ENCODE measurements at places on chromosomes 1 and 21.

- DNase-seq: no peak
These were observed 3.9 kb downstream of the NIT1 start for GRCh38 chr1:161121834-161122233.

GRCh38 chr1:98783821-98784220 is 122.3 kb downstream of the SNX7 start:
- no peak for DNase-seq

DNA sequence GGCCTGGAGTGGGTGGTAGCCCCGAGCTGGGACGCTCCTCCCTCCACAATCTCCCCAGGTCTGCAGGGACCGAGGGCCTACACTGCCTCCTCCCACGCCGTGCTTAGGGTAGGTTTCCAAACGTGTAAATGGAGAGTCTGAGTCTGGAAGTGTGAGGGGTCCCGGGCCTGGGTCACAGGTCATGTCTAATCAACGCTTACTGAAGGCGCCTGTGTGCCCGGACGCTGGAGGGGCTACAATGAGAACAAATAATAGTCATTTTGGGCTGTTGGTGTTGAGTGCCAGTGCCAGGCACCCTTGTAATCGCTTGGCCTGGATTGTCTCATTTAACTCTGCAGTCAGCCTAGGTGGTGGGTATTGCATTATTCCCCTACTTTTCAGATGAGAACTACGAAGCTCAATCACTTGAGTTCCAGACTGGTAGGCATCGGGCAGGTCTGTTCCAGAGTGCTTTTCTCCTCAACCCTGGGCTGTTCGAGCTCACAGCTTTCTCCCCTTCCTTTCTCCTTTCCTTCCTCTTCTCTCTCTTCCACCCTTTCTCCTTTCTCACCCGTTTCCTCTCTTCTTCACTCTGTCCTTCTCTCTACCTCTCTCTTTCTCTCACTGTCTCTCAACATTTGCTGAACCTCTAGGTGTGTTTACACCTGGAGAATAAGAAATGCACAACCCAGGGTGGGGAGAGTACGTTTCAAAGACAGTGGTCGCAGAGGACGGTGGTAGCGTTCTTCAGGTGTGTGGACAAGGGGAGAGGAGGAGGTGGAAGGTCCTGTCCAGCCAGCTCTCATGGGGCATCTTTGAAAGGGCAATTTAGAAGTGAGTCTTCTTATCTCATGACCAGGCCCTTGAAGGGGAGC is 883 bp downstream of the SLC66A1 start:
- no peak for DNase-seq

DNA sequence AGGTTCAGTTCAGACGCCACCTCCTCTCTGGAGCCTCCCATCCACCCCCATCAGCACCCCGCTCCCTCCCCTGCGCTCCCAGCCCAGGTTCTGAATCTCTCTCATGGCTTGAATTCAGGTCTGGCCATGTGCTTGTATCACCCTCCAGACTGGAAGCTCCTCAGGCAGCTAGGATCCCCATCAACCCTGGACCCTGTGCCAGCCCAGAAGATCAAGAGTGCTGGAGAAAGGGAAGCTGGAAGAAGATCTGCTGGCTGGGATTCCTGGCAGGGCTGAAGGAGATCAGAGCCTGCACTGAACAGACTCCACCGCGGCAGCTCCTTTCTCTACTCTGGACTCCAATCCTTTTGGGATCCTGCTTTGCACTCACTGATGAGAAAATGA is 11.7 kb upstream of the TINAGL1 start:
- DNase-seq: no peak

GRCh38 chr1:160717306-160717705 is 5.7 kb upstream of the CD48 start:
- DNase-seq: no peak

DNA sequence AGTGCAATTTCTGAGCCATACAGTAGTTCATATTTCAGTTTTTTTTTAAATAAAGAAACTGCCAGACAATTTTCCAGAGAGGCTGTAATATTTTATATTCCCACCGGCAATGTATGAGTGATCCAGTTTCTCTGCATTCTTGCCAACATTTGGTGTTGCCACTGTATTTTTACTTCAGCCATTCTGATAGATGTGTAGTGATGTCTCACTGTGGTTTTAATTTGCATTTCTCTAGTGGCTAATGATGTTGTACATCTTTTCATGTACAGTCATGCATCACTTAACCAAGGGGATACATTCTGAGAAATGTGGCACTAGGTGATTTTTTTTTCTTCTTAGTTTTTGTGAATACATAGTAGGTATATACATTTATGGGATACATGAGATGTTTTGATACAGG is 99.6 kb downstream of the CENPF start:
- DNase-seq: no peak

GRCh38 chr21:27741736-27742135 is 774.8 kb upstream of the ADAMTS5 start:
- DNase-seq: no peak

- DNase-seq: no peak
These were observed 177.0 kb downstream of the DUSP10 start for GRCh38 chr1:221564891-221565290.

DNA sequence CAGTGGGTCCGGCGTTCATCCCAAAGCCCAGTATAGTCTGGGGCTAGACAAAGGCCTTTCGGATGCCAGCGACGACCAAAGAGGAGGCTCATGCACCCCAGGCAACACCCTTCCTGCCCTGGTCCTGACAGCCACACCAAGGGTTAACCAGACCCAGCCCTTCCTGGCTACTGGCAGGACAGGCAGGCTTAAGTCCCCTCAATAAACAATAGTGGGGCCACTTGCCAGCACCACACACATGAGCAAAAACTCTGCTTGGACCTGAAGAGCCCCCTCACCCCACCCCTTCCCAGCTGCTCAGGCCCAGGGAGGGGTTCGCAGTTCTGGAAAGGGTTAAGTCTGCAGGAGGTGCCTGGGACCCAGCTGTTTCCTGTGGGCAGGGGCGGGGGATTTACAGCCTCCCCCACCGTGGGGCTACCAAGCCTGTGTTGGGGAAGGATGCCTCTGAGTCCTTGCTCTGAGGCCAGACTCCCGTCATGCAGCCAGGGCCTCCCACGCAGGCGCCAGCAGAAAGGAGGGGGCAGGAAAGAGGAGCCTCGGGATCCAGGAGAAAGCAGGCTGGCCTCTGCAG is 18.2 kb downstream of the PHLDA3 start:
- peak; percentile 100 for DNase-seq

DNA sequence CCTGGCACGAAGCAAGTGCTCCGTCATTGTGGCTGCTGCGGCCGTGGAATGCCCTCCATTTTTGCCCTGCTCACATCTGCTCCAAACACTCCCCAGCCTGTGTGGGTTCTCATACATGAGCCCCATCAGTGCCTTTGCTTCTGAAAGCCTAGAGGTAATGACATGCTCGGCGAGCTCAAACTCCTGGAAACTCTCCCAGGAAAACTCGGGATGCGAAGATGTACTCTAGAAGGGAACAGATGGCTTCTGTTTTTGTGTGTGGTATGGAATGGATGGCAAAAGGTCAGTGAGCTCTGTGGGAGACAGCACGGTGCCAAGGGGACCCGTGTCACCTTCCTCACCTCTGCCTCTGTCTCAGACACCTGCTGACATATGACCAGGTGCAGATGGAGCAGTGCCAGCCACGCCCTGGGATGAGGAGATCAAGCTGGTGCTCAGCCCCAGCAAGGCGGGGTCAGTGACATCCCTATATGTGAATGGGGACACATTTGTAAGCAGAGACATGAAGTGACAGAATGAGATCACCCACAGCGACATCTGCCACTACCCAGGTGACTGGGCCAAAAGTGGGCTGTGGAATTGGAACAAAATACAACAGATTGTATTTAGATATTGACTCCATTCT is 84.1 kb upstream of the COX20 start:
- no peak for DNase-seq

- DNase-seq: peak; percentile 37
These were observed 4.7 kb downstream of the FMOD start for GRCh38 chr1:203346060-203346768.

- peak; percentile 65 for DNase-seq
These were observed 75.4 kb downstream of the ABCA4 start for GRCh38 chr1:94045465-94046056.

GRCh38 chr1:74427681-74428080 is 84.7 kb downstream of the LRRC53 start:
- no peak for DNase-seq

- no peak for DNase-seq
These were observed 6.9 kb downstream of the TMEM125 start for GRCh38 chr1:43276673-43277072.

DNA sequence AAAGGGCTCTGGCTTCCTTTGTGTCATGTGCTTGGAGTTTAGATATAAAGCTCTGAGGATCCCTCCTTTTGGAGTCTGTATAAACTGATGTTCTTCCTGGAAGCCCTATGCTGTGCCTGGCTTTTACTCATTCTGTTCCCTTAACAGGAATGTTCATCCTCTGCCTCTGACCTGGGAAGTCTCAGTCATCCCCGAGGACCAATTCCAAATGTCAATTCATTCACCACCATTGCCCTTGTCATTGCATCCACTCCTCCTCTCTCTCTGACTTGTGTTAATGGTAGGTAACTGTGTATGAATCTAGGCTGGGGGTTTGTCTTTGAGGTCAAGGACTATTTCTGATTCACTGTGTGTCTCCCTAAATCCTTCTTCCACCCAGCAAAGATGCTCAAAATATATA is 204.2 kb upstream of the CAMK1G start:
- DNase-seq: no peak

GRCh38 chr1:211577819-211578639 is 932 bp downstream of the SLC30A1 start:
- DNase-seq: peak; percentile 72

DNA sequence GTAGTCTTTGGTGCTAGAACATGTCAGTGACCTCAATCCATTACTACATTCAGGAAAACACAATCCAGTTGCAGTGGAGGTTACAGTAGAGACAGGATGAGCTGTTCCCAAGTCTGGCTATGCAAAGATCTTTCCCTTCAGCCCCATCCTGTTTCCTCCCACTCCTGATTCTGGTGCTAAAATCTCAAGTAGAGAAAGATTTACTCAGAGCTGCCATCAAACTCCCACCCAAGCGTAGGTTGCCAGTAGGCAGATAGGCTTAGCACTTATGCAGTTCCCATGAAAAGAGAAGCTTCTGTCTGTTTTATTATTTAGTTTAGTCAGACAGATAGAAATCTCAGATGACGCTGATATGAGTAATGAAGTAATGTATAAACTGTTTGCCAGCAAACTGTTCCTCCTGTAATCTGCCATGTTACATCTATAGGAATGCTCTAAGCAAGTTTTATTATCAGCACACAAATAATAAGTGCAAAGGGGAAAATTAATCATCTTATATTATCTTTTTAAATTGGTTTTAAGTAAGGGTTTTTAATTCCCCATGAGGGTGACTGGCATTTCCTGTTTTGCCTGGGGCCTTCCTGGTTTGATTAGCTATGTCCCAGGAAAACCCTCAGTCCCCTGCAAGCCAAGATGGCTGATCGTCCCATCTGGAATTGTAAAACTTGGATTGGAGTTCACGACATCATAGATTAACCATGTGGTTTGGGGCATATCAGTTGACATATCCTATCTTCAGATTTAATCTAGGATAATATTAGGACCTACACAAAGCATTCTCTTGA is 188.3 kb upstream of the PALMD start:
- peak; percentile 27 for DNase-seq

- no peak for DNase-seq
These were observed 111.1 kb downstream of the ATP1B1 start for GRCh38 chr1:169217636-169218035.

DNA sequence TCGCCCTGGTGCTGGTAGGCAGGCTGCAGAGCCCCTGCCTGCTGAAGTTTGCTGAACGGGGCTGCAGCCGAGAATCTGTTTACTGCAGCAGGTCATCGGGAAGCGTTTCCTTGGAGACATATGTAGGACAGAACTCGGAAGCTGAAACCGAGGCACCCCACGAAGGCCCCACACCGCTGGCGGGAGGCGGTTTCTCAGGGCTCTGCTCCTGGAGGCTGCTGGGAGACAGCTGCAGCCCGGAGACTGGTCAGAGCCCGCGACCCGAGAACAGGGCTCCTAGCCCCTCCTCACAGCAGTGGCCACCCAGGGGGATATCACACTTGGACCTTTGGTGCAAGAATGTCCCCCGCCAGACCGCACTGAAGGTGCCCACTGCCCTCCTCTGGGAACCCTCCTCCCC is 12.7 kb upstream of the PLCH2 start:
- DNase-seq: no peak

GRCh38 chr1:219810451-219810850 is 117.9 kb downstream of the SLC30A10 start:
- DNase-seq: no peak

- DNase-seq: no peak
These were observed 4.2 kb downstream of the CSTB start for GRCh38 chr21:43771698-43772424.

DNA sequence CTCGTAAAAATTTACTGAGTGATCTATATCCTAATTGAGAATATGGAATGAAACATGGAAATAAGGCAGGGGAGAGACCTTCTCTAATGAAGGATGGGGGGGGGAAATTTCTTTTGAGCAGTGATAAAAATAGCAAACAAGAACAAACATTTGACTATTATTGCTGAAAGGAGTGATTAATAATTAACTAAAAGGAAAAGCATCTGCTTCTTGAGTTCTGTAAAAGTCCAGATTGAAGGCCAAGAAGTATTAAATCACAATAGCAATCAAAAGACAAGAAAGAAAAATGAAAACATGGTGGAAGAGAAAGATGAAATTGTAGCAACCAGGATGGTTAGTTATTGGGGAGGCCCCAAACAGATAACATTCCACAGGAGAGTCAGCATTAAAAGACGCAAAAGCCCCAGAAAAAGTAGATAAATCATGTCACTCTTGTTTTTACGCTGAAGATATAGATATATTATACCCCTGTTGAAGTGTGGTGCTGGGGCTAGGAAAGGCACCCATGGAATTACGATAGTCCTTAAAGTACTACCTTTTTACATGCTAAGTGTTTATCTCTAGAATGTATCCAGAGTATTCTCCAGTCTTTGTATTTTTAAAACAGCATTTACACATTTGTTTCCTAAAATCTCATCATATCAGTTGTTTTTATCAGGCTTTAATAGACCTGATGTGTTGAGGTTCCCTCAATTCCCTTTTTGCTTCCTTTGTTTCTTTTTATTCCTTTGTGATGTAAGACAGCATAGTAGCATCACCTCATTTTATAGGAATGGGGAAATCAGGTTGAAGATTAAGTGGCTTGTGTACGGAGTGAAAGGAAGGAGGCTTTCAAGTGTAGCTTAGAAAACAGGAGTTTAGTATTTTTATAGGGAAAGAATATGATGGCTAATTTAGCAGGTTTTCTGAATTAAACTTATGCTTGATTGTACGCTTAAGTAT is 28.9 kb downstream of the DISP1 start:
- DNase-seq: no peak

DNA sequence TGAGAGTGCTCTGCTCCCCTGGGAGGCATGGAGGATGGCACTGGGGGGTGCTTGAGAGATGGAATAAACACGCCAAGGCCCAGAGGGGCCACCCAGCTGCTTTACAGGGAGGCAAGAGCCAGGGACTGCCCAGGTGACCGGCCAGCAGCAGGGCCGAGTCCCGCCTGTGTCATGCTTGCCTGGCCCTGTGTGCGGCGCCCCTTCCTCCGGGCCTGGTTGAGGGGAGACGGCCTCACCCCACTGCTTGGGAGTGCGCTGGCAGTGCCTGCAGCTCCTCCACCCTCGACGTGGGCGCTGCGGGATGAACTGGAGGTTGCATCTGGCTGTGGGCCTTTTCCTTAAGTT is 33.1 kb upstream of the COL6A2 start:
- no peak for DNase-seq

All from SJCRH30 (cell line).